Occipital lobe (tissue), 3 donors: ENCODE measurements at places on chromosomes 12 and 14. TPM values are rescaled to one million over a fixed set of nuclear protein-coding genes. Genes with fewer than 3 reads are reported as not detected.

Gene GPR65
- 0.47 TPM for total RNA-seq

Gene PTGER2
- total RNA-seq: not detected

Gene MYF5
- not detected for total RNA-seq

Gene ASCL1
- 21.1 TPM for total RNA-seq

Gene RPGRIP1
- 0.16 TPM for total RNA-seq

Gene CFAP54
- 5.9 TPM for total RNA-seq

Gene DEPDC4
- total RNA-seq: 1.2 TPM
